GM03348 (cell line): ENCODE measurements at places on chromosomes 3 and 15.
A peak's percentile ranks its signal among the peaks of the same experiment; 100 is the strongest.

- no peak for DNase-seq
These were observed 210.6 kb upstream of the UMPS start for GRCh38 chr3:124519591-124520194.

GRCh38 chr15:100663915-100664281 lies 61.5 kb downstream of the ASB7 start:
- no peak for DNase-seq

DNA sequence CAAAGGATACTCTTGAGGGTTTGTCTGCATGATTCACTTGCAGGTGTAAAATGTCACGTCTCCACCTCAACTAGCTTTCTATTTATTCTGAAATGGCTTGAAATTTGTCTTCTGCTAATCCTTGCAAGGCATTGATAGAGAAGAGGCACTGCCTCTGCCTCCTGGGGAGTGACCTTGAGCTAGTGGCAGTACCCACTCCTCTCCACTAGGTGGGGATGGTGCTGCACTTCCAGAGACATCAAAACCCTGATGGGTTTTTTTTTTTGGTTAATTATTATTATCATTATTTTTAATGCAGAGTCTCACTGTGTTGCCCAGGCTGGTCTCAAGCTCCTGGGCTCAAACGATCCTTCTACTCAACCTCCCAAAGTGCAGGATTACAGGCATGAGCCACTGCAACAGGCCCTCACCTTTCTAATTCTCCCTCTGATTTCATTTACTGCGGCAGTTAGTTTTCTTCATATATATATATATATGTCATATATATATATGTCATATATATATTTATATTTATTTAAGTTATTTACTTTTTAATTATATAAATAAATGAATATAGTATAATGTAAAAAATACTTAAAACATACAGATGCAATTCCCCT lies 117.6 kb upstream of the EIF1B start:
- peak; percentile 73 for DNase-seq

DNA sequence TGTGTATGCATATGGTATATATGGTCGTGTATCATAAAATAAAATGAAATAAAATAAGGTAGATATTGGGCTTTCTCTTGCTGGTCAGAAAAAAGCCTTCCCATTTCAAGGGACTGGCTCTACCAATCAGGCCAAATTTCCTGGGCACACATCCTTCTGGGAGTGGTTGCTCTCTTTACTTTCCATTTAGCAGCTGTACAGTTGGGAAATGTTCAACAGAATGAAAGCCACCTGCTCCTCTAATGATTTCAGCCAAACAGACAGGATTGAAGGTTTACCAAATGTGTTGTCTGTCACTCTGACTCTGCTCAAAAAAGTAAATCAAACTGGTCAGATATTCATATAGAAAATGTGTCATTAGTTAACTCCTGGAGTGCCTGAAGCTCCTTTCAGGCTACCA lies 380.4 kb downstream of the ROBO2 start:
- DNase-seq, result no peak

DNA sequence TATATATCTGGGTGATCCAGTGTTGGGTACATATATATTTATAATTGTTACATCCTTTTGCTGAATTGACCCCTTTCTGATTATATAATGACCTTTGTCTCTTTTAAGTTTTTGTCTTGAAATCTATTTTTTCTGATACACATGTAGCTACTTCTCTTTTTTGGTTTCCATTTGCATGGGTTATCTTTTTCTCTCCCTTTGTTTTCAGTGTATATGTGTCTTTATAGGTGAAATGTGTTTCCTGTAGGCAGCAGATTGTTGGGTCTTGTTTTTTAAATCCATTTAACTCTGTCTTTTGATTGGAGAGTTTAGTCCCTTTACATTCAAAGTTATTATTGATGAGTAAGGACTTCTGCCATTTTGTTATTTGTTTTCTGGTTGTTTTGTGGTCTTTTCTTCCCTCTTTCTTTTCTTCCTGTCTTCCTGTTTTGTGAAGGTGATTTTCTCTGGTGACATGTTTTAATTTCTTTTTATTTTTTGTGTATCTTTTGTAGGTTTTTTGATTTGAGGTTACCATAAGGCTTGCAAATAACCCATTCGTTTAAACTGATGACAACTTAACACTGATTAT lies 56.8 kb downstream of the STARD9 start:
- no peak for DNase-seq

DNA sequence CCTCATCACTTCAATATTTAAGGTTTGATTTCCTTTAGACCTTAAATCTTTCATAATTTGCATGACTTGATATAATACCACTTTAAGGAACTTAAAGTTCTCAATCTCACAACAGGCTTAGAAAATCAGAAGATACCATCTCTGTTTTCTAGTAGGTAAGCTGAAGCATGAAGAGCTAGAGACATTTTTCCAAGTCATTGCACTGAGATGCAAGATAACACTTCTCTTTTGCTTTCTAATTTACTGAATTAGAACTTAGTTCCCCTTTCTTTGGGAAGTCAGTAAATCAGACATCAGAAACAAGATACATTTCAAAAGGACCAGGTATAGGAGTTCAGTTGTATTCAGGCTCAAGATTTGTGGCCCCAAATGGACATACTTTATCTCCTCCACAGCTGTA lies 79.7 kb downstream of the DZIP3 start:
- no peak for DNase-seq

GRCh38 chr15:80693682-80694610 lies 1.2 kb upstream of the ABHD17C start:
- DNase-seq, result no peak

DNA sequence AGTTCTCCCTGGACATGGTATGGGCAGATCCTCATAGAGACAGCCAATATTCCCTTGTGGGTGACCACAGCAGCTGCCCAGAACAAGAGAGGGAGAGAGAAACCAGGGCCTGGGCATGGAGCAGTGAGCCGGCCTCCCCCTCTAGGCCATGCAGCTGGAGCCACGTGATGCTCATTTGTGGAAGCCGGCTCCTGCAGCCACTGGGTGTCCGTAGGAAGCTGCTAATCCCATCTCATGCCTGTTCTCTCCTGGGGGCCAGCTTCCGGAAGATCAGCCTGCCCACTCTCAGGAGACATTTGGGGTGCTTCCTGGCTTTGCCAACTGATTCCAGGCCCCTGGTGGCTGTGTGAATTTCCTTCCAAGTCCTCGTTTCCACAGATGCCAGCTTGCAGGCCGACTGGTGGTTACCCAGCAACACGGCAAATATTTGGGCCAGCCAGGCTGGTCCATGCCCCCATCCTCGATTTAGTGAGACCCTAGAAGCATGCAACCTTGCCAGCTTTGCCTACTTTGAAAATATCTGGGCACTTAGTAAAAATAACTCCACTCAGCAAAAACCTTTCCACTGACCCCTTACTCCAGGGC lies 55.3 kb downstream of the LINGO1 start:
- DNase-seq, result no peak

GRCh38 chr15:50978580-50978979 lies 70.1 kb downstream of the AP4E1 start:
- DNase-seq, result no peak

- no peak for DNase-seq
These were observed 466.5 kb downstream of the ROBO2 start for GRCh38 chr3:77506384-77506783.

DNA sequence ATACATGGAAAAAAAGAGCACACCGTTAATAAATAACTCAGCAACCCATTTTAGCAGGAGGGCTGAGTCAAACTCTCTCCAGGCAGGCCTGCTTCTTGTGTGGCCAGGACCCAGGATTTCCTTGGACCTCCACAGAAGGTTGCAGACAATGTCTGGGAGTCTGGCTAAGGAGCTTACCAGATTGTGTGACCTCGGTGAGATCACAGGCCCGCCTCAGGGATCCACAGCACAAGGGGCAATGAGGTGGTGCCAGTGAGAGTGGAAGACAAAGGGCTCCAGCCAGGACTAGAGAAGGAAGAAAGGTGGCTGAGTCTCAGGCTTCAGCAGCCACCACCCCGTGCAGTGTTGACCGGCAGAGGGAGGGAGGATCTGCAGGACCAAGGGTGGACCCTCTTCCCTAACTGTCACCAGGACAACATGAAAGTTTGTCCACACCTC lies 32.2 kb upstream of the SEC22A start:
- DNase-seq, result no peak
